ENCODE measurements at places on chromosomes 16 and 17.

DNA sequence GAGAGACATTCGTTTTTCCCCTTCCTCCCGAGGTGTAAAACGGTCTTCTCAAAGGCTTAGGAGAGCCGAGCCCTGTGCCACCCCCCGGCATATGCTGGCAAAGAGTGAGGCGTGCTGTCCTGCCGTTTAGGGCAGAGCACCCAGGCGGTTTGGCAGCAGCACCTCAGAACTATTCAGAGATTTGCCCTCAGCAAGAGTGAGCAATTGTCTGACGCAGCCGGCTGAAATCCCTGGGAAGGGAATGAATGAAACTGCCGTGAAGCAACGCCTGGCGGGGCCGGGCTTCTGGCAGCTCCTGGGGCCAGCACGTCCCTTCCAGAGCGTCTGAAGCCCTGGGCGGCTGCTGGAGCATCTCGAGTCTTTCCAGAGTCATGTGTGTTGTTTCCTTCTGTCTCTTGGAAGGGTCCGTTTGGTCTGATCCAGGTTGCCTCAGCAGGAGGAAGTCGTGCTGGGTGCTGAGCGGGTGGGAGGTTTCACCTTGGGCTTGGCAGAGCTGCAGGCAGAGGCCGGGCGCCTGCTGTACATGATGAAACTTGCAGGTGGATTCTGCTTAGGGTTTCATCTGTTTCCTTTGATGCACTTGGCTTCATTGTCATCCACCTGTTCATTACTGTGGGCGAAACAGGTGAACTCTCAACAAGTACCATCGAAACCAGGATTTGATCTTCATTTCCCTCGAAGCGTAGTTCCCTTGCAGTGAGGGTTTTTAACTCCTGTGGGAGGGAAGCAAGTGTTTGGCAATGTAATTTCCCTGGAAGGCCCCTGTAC, 35.4 kb downstream of the TBCD start:
- H3K4me1 ChIP-seq = peaks cover 2% of the 10 kb centered on the region
- no peak overlapping the region for H3K27ac ChIP-seq
- peaks cover 15% of the 10 kb centered on the region for H3K36me3 ChIP-seq
- H3K27me3 ChIP-seq = no peaks in the 10 kb centered on the region
- H3K4me3 ChIP-seq = no peak overlapping the region

GRCh38 chr16:8585041-8585440, 5.3 kb downstream of the TMEM114 start:
- DNase-seq = no peak
- H3K4me1 ChIP-seq = peaks cover 4% of the 10 kb centered on the region
- no peaks in the 10 kb centered on the region for H3K36me3 ChIP-seq
- no peak overlapping the region for H3K4me3 ChIP-seq
- H3K27me3 ChIP-seq = peaks cover 30% of the 10 kb centered on the region

GRCh38 chr16:57815987-57816745, 13.9 kb upstream of the KIFC3 start:
- DNase-seq = peak; percentile 52
- H3K27me3 ChIP-seq = peaks cover 2% of the 10 kb centered on the region
- peaks cover 14% of the 10 kb centered on the region for H3K4me1 ChIP-seq
- H3K4me3 ChIP-seq = no peak overlapping the region

- no peaks in the 10 kb centered on the region for H3K36me3 ChIP-seq
- H3K4me3 ChIP-seq = no peak overlapping the region
Observed at GRCh38 chr16:51084074-51084928, 66.8 kb downstream of the SALL1 start.

GRCh38 chr16:65343556-65343955, 221.7 kb upstream of the CDH11 start:
- no peaks in the 10 kb centered on the region for H3K36me3 ChIP-seq
- H3K27me3 ChIP-seq = no peaks in the 10 kb centered on the region
- H3K4me1 ChIP-seq = no peaks in the 10 kb centered on the region
- H3K27ac ChIP-seq = no peak overlapping the region

DNA sequence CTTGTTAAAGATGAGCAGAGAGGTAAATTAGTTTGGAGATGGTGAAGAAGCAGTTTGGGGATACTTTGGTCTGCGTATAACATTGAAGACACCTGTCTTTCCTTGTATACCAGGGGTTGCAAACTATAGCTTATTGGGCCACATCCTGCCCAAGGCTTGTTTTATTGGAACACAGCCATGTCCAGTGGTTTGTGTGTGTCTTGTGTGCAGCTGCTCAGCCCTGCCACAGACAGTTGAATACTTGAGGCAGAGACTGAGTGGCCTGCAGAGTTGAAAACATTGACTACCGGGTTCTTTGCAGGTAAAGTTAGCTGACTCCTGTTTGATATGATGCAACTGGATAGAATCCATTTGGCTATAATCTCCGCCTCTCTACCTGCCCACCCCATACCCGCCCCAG, 224.4 kb downstream of the PRKCA start:
- H3K27ac ChIP-seq = no peak overlapping the region
- H3K27me3 ChIP-seq = no peaks in the 10 kb centered on the region
- no peak overlapping the region for H3K4me3 ChIP-seq
- H3K4me1 ChIP-seq = peaks cover 61% of the 10 kb centered on the region

- H3K36me3 ChIP-seq = no peaks in the 10 kb centered on the region
- H3K4me1 ChIP-seq = peaks cover 12% of the 10 kb centered on the region
- no peak for DNase-seq
- H3K27me3 ChIP-seq = no peaks in the 10 kb centered on the region
- no peak overlapping the region for H3K27ac ChIP-seq
Observed at GRCh38 chr17:81655378-81656117, 794 bp downstream of the PDE6G start.

GRCh38 chr17:82237083-82237745, 8.4 kb downstream of the SLC16A3 start:
- no peaks in the 10 kb centered on the region for H3K27me3 ChIP-seq
- H3K27ac ChIP-seq = no peak overlapping the region
- peaks cover 41% of the 10 kb centered on the region for H3K4me1 ChIP-seq
- no peak for DNase-seq

Measured in activated naive CD8-positive, alpha-beta T cell treated with anti-CD3 and anti-CD28 coated beads, Interleukin-2, amount 50 U/mL, for 24 hours (primary cell).